ENCODE measurements at places on chromosomes 6 and 20. TPM values are rescaled to one million over a fixed set of nuclear protein-coding genes. Genes with fewer than 3 reads are reported as not detected.

DNA sequence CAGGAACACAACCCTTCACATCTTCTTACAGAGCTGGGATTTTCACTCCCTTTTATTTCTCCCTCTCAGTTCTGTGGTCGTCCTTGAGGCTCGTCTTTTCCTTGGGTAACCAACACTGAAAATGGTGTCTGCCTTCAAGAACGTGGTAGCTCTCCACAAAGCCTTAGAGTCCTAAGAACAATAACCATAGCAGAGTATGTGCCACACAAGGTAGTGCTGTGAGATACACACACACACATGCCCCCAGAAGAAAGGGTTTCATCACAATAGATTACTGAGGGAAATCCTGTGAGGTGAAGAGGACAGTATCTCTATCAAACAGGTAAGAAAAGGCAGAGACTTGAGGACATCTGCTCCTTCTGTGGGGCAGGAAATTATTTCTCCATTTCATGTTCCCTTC is 104.8 kb upstream of the HDAC2 start:
- no peak overlapping the region for H3K27ac ChIP-seq
- DNase-seq: no peak
- H3K36me3 ChIP-seq: no peaks in the 10 kb centered on the region
- no peaks in the 10 kb centered on the region for H3K27me3 ChIP-seq
- no peaks in the 10 kb centered on the region for H3K4me1 ChIP-seq

- H3K27me3 ChIP-seq: no peaks in the 10 kb centered on the region
- H3K27ac ChIP-seq: no peak overlapping the region
- H3K4me3 ChIP-seq: no peak overlapping the region
- DNase-seq: no peak
- no peaks in the 10 kb centered on the region for H3K36me3 ChIP-seq
- no peaks in the 10 kb centered on the region for H3K4me1 ChIP-seq
Measured at GRCh38 chr6:99270826-99271225, 78.6 kb downstream of the FAXC start.

GRCh38 chr6:165086814-165087213 is 222.6 kb downstream of the C6orf118 start:
- H3K36me3 ChIP-seq: no peaks in the 10 kb centered on the region
- no peak overlapping the region for H3K27ac ChIP-seq
- no peaks in the 10 kb centered on the region for H3K4me1 ChIP-seq
- no peak for DNase-seq
- H3K4me3 ChIP-seq: no peak overlapping the region
- no peaks in the 10 kb centered on the region for H3K27me3 ChIP-seq

GRCh38 chr6:33668914-33669313 is 42.6 kb downstream of the UQCC2 start:
- H3K27me3 ChIP-seq: no peaks in the 10 kb centered on the region
- peak; percentile 81 for DNase-seq
- H3K4me3 ChIP-seq: no peak overlapping the region
- H3K36me3 ChIP-seq: peaks cover 64% of the 10 kb centered on the region

GRCh38 chr20:31879143-31879987 is 8.9 kb downstream of the TTLL9 start:
- DNase-seq: peak; percentile 76
- H3K27ac ChIP-seq: no peak overlapping the region
- no peaks in the 10 kb centered on the region for H3K36me3 ChIP-seq
- H3K4me1 ChIP-seq: peaks cover 7% of the 10 kb centered on the region
- H3K4me3 ChIP-seq: peak overlapping the region; percentile 69

GRCh38 chr20:18988701-18989100 is 175.1 kb downstream of the SCP2D1 start:
- no peak for DNase-seq
- no peak overlapping the region for H3K4me3 ChIP-seq
- H3K27me3 ChIP-seq: no peaks in the 10 kb centered on the region
- H3K36me3 ChIP-seq: no peaks in the 10 kb centered on the region
- no peak overlapping the region for H3K27ac ChIP-seq

DNA sequence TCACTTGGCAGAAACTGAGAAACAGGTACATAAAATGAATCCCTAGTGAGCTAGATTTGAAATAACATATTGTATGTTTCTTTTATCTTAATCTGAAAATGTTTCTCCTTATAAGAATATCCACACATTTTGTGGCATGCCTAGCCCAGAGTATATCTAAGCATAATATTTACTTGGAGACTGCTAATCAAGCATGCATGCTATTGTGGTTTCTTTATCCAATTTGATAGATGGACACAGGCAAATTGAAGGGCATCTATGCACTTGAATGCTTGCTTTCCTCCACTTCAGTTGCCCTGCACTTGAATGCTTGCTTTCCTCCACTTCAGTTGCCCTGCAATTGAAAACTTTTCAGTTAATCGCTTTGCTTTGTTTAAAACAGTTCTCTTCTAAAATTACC is 729.8 kb downstream of the TBC1D32 start:
- no peaks in the 10 kb centered on the region for H3K4me1 ChIP-seq
- H3K27me3 ChIP-seq: no peaks in the 10 kb centered on the region
- H3K4me3 ChIP-seq: no peak overlapping the region
- no peak for DNase-seq
- H3K36me3 ChIP-seq: no peaks in the 10 kb centered on the region

- H3K4me3 ChIP-seq: no peak overlapping the region
- H3K4me1 ChIP-seq: no peaks in the 10 kb centered on the region
- no peaks in the 10 kb centered on the region for H3K36me3 ChIP-seq
- no peak for DNase-seq
Measured at GRCh38 chr6:85887461-85887860, 244.8 kb upstream of the SYNCRIP start.

GRCh38 chr20:15840636-15841301 is 732.5 kb downstream of the KIF16B start:
- no peaks in the 10 kb centered on the region for H3K36me3 ChIP-seq
- H3K27me3 ChIP-seq: no peaks in the 10 kb centered on the region
- H3K4me3 ChIP-seq: no peak overlapping the region
- H3K4me1 ChIP-seq: no peaks in the 10 kb centered on the region

DNA sequence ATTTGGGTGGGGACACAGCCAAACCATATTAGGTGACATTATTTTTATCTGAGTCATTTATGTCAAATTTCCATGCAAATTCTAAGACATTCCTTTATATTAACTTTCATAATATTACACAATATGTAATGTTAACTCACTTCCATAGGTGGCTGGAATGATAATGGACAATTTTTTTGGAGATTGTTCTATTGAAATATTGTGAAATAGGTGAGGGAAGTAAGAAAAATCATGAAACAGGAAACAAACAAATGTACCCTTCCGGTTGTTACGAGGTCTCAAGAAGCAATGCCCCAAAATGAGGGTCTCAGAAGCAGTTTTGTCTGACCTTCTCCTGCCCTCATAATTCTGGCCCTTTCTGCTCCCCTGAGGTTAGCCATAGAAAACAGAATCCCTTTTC is 306.5 kb downstream of the HDGFL1 start:
- no peak for DNase-seq
- H3K4me1 ChIP-seq: no peaks in the 10 kb centered on the region
- H3K27me3 ChIP-seq: no peaks in the 10 kb centered on the region

GRCh38 chr20:62662422-62662821 is 20.1 kb downstream of the SLCO4A1 start:
- no peaks in the 10 kb centered on the region for H3K27me3 ChIP-seq
- no peak for DNase-seq
- H3K4me1 ChIP-seq: no peaks in the 10 kb centered on the region
- no peaks in the 10 kb centered on the region for H3K36me3 ChIP-seq

DNA sequence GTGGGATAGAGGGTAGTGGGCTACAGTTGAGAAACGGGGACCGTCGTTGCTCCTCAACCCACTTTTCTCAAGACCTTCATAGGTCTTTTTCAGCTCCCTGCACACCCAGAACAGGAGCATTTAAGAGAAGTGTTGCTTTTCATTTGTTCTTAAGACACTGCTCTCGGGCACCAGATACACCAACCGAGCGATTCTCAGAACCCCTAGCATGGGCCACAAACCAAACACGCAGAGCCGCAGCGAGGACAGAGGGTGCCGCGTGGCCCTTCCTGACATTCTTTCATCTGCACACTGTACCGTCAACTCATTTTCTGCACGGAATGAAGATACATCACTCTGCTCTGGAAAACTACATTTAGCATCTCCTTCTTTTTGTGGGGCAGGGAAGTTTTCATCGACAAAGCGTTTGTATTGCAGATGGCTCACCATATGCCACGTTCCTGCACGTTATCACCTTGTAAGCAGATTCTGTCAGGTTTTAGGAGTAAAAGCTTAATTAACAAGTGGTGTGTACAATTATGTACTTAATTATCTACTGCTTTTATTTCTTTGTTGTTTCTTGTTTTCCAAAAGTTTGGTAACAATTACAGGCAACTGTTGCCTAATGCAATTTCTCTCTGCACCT is 70.4 kb upstream of the MLN start:
- H3K4me1 ChIP-seq: no peaks in the 10 kb centered on the region
- H3K36me3 ChIP-seq: no peaks in the 10 kb centered on the region
- no peak overlapping the region for H3K27ac ChIP-seq
- H3K4me3 ChIP-seq: no peak overlapping the region

- no peak overlapping the region for H3K4me3 ChIP-seq
- no peaks in the 10 kb centered on the region for H3K36me3 ChIP-seq
- no peak for DNase-seq
Measured at GRCh38 chr6:40550202-40551101, 36.7 kb downstream of the LRFN2 start.

- H3K27me3 ChIP-seq: no peaks in the 10 kb centered on the region
- no peak for DNase-seq
- H3K4me1 ChIP-seq: no peaks in the 10 kb centered on the region
- H3K27ac ChIP-seq: no peak overlapping the region
- H3K36me3 ChIP-seq: peaks cover 40% of the 10 kb centered on the region
Measured at GRCh38 chr20:47642118-47642517, 140.4 kb downstream of the NCOA3 start.

GRCh38 chr6:111283707-111284106 is 196.4 kb downstream of the SLC16A10 start:
- H3K27me3 ChIP-seq: no peaks in the 10 kb centered on the region
- H3K27ac ChIP-seq: no peak overlapping the region
- H3K36me3 ChIP-seq: no peaks in the 10 kb centered on the region
- no peaks in the 10 kb centered on the region for H3K4me1 ChIP-seq

GRCh38 chr6:52788478-52788877 is 15.1 kb downstream of the GSTA1 start:
- no peaks in the 10 kb centered on the region for H3K4me1 ChIP-seq
- DNase-seq: no peak
- no peak overlapping the region for H3K4me3 ChIP-seq
- no peak overlapping the region for H3K27ac ChIP-seq
- H3K27me3 ChIP-seq: no peaks in the 10 kb centered on the region
- H3K36me3 ChIP-seq: no peaks in the 10 kb centered on the region

Gene SNAP25
- not detected for total RNA-seq

Gene ESR1
- total RNA-seq: 3.6 TPM

Gene DOK5
- total RNA-seq: not detected

Gene C6orf15
- not detected for total RNA-seq

Gene EYS
- not detected for total RNA-seq

Gene C20orf204
- 3.7 TPM for total RNA-seq

Gene SMLR1
- total RNA-seq: not detected

Gene WRNIP1
- total RNA-seq: 41.1 TPM

Gene DYNLT1
- 90.4 TPM for total RNA-seq
